ENCODE measurements at places on chromosomes 4 and X. TPM values are rescaled to one million over a fixed set of nuclear protein-coding genes. Genes with fewer than 3 reads are reported as not detected.

DNA sequence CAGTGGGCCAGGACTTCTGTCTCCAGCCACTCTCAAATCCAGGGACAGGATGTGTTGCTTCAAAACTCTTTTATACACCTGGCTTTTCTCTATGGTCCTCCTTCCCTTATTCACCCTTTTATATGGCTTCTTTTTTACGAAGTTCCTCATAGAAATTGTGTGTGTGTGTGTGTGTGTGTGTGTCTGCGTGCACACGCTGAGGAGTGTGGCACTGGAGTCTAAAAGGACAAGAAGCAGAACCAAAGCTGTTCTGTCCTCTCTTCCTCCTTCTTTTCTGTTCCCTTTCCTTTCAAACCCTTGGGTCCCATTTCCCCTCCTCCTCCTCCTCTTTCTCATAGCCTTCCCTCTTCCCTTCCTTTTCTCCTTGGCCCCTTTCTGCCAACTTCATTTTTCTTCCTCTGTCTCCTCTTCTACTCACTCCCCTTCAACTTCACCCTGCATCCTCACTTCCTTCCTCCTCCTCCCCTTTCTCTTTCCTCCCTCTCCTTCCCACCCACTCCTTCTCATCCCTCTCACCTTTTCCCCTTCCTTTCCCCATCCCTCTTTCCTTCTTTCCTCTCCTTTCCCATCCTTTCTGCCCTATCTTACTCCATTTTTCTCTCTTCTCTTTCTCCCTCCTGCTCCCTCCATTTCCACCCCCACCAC is 360.5 kb downstream of the MID1IP1 start:
- DNase-seq, result no peak

- DNase-seq, result no peak
These were observed 69.6 kb downstream of the AGTR2 start for GRCh38 chrX:116239944-116240840.

DNA sequence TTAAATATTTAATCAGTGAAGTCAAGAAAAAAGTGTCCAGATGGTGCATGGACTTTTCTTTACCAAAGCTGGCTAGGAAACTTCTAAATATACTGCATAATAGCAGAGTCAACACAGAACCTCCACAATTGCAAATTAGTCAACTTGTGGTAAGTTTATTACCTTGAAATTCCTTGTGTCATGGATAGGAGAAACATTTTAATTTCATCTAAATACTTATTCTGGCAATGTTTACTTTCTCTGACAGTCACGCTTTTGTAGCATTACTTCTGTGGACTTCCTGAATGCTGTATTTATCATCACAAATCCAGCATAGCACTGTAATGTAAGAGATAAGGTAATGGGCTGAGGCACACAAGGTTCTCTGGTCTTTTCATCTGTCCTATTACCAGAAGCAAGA is 2266.1 kb downstream of the PCDH7 start:
- DNase-seq, result no peak

DNA sequence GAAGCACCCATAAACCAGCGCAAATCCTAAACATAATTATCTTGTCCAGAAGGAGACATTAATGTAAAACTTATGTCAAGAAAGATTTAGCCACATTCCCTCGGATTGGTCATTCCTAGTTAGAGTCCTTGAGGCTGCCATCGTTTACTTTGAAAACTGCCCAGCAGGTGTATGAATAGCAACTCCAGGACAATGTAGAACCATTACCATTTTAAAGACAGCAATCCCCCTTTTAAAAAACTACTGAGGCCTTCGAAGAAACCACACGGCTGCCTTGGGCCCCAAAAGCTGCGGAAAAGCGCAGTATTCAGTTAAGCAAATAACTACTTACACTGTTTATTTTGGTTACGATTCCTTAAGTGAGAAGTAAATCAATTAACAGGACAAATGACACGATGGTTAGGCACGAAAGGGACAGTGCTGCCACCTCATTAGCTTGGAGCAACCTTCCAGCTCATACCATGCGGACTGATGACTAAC is 822 bp upstream of the SGMS2 start:
- no peak for DNase-seq

GRCh38 chr4:61223385-61223784 is 23.3 kb downstream of the ADGRL3 start:
- no peak for DNase-seq

GRCh38 chrX:48890934-48891401 is 6.6 kb downstream of the TIMM17B start:
- no peak for DNase-seq

DNA sequence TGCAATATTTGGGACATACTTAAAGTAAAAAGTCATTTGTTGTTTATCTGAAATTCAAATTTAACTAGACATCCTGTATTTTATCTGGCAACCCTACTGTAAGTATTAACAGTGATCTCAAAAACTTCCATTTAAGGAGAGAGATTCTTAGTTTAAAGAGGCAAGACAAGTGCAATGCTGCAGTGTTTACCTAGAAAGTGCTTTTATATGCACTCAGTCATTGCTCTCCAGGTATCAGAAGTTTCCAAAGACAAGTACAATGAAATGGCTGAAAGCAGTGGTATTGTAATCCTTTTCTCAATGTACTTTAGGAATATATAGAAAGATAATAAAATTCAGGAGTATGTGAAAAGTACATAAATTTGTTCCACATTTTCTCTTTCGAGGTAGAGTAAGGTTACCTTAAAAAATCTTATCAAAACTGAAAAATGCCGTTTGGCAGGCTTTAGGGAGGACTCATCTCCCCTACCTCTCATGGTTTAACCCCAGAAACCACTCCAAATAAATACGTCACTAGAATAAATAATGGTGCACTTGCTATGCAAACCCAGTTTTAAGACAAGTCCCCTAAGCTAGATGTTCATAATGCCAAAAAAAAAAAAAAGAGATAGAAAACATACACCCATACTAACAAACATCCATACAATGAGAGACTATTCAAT is 45.7 kb downstream of the ELF2 start:
- DNase-seq, result no peak

The RS1 gene
- total RNA-seq, result not detected

The LANCL3 gene
- total RNA-seq, result 5.4 TPM

Data from sigmoid colon (tissue), 7 donors.